Stimulated activated naive CD4-positive, alpha-beta T cell treated with Interleukin-2 at 50 U/mL for 16 hours (primary cell): ENCODE measurements at places on chromosomes 13 and 19.

- no peak for DNase-seq
Measured at GRCh38 chr13:55999709-56000108, 1141.0 kb upstream of the PRR20A start.

DNA sequence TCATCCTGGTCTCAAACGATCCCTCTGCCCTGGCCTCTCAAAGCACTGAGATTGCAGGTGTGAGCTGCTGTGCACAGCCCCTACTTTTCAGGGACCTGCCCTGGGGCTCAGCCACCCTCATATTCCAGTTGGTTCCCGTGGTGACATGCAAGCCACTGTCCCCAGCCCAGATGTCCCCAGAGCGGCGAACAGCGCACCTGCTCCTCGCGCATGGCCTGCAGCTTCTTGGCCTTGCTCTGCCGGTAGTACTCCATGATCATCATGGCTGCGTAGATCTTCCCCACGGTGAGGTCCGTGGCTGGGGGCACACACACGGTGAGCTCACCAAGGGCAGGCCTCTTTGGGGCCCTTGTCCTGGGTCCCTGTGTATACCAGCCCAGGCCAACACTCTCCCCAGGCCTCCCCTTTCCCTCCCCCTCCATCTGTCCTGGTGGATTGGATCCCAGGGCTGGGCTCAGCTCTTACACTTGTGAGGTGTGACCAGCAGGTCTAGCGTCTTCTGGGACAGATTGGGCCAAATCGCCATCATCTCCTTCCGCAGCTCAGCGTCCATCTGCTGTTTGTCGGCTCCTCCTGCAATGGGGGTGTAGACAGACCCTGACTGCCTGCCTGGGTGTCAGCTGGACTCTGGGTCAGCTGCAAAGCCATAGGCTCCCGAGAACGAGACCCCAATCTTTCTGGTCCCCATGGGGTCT is 64.0 kb downstream of the IER2 start:
- no peak for DNase-seq

GRCh38 chr13:52428295-52428694 is 22.1 kb downstream of the VPS36 start:
- no peak for DNase-seq

DNA sequence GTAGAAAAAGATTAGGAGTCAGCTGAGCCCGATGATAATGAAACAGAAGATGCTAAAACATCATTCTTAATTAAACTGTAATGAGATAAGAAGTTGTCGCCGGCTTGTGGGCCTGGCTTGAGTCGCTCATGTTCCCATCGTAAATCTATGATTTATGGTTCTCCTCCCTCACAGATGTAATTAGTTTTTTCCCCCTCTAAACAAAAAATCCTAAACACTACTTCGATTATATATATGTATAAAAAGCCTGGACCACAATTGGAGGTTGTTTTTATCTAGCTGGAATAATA is 151.3 kb downstream of the PTPRS start:
- no peak for DNase-seq

- DNase-seq: no peak
Measured at GRCh38 chr19:3458229-3459088, 21.9 kb downstream of the SMIM24 start.

DNA sequence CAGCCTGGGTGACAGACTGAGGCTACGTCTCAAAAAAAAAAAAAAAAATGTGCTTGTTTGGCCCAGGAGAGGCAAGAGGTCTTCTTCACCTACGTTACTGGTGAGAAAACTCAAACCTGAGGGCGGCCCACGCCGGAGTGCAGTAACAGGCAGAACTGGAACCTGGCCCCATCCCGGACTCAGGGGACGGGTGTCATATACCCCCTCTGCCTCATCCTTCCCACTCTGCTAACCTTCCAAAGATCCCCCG is 414 bp upstream of the ADAT3 start:
- DNase-seq: no peak

GRCh38 chr19:37227996-37228395 is 10.0 kb downstream of the ZNF383 start:
- DNase-seq: peak; percentile 3

- no peak for DNase-seq
Measured at GRCh38 chr19:48837687-48838086, 1.4 kb upstream of the HSD17B14 start.

- no peak for DNase-seq
Measured at GRCh38 chr13:71814806-71815360, 52.1 kb downstream of the DACH1 start.

GRCh38 chr13:41775251-41775650 is 185.7 kb downstream of the VWA8 start:
- DNase-seq: no peak

- no peak for DNase-seq
Measured at GRCh38 chr13:22929381-22930126, 251.2 kb upstream of the SGCG start.

DNA sequence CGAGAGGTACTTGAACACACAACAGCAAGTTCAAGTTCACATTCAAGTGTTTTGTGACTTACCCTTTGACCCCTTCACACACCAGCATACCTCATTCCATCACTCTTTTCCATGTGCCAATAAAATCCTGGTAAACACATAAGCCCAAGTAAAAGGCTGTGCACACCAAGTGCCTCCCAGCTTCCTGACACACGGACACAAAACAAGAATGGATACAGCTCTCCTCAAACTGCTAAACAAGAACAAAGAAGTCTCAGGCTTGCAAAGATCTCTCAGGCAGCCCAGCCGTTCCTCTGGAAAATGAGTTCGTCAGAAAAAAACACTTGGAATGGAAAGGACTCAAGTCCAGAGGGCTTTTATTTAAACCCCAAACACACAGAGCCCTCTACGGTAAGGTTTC is 83.7 kb downstream of the NUFIP1 start:
- DNase-seq: no peak

DNA sequence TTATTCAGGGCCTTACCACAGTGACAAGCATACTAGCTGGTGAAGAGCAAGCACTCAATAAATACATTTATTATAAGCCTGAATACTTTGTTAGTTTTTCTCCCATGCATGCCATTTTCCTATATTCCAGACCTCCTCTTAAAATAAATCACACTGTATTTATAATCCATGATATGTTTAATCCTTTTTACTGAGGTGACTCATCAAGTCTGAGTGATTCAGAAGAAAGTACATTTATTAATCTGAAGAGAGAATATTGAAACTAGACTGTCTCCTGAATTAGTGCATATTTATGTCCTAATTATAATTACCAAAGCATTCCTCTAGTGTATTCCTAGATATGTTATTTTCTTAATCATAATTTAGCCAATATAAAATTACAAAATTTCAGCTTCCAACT is 323.3 kb downstream of the NALCN start:
- DNase-seq: no peak

- DNase-seq: no peak
Measured at GRCh38 chr19:19101540-19101939, 36.7 kb downstream of the TMEM161A start.

- DNase-seq: no peak
Measured at GRCh38 chr13:45851171-45851921, at the start of gene SIAH3. TSS of gene SIAH3 (minus strand) at chr13:45851753. CDS start at chr13:45851629, 124 bp downstream.

DNA sequence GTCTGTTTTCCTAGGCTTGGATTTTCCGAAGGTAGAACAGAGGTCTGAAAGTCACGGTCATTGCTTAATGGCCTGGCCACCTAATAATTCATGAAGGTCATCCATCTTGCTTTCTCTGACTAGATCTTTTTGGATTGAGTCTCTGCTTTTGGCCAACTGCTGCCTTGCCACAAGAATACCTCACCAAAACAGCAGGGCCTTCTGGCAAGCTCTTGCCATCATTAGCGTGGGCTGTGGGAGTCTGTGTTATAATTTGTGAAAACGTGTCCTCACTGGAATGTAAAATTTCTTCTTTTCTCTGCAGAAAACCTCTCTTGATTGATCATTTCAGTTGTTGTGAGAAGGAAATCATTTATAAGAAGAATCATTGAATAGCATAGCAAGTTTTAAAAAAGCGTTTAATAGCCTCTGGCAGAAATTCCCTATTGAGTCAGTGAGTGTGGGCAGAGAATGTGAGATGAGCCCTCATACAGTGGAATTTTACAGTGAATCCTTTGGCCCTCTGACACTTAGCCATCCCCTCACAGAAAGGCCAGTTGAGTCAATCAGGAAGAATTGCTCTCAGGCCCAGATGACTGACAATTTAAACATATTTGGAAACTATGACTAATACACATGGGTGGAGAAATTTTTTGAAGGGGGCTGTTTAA is 43.2 kb upstream of the ERICH6B start:
- DNase-seq: no peak

GRCh38 chr19:35562336-35562735 is 1.1 kb downstream of the ATP4A start:
- no peak for DNase-seq

GRCh38 chr19:52946322-52947310 is 16.1 kb downstream of the ZNF816 start:
- no peak for DNase-seq

DNA sequence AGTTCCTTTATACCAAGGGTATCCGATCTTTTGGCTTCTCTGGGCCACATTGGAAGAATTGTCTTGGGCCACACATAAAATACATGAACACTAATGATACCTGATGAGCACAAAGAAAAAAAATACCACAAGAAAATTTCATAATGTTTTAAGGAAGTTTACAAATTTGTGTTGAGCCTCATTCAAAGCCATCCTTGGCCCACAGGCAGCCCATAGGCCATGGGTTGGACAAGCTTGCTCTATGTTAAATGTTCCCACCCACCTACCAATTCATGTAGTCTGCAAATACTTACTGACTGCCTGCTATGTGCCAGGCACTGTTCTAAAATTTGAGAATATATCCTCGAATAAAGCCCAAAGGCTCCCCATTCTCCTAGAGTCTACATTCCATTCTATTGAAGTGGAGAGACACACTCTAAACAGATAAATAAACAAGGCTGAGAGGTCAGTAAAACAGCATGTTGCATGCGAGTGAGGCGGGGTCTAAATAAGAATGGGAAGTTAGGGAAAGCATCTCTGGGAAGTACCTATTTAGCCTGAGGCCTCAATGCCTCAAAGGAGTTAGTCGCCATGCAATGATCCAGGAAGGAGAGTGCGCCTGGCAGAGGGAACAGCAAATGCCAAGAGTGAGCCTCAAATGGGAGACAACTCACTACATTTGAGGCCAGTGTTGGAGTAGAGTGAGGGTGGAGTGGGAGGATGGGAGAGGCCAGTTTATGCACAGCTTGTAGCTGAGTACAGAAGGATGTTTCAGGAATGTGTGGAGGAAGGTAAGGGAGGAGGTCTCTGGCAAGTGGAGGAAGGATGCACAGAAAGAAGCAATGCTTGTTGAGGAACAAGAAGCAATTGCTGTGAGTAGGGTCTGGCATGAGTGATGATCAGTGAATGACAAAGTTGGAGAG is 52.5 kb upstream of the CLDN10 start:
- DNase-seq: no peak

GRCh38 chr19:48635966-48636858 is 967 bp downstream of the DBP start:
- DNase-seq: no peak

GRCh38 chr19:13430790-13431582 is 75.3 kb downstream of the CACNA1A start:
- DNase-seq: peak; percentile 37

- no peak for DNase-seq
Measured at GRCh38 chr19:38317104-38317612, 1.4 kb upstream of the YIF1B start.

- DNase-seq: no peak
Measured at GRCh38 chr13:44275381-44275780, 98.2 kb upstream of the SERP2 start.

GRCh38 chr19:13089139-13089856 is 13.4 kb downstream of the LYL1 start:
- DNase-seq: no peak

- DNase-seq: no peak
Measured at GRCh38 chr13:99642006-99642405, 140.7 kb downstream of the TM9SF2 start.

DNA sequence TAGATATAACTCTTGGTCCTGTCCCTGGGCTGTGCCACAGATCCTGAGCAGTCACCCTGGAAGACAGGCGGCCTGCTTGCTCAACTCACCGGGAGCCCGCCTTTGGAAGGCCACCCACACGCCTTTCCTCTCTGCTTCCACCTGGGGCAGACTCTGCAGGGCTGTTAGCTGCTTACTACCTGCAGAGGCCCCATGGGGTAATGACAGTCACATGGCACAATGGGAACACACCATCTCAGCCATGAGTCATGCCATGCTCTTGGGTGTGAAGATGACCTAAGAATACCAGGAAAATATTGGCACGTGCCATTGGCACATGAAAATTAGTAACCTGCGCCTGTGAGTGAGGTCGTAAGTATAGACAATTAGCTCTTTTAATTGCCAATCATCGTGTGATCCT is 108.6 kb downstream of the COL4A2 start:
- no peak for DNase-seq

DNA sequence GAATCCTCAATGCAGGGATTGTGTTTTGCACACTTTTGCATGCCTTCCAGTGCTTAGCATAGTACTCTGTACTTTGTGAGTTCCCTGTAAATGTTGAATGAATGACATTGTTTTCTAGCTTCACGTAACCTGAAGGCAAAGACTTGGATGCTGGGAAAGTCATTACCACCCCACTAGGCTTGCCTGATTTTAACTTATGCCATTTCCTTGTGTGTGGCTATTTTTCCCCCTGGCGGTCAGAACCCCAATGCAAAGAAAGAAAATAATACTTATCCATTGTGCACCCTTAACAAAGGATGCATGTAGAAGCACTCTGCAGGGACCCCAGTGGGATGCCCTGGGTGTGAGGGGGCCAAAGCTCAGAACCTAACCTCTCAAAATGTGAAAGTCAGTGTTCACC is 1.2 kb upstream of the ENOX1 start:
- DNase-seq: no peak

GRCh38 chr13:46334035-46334822 is 52.8 kb downstream of the RUBCNL start:
- DNase-seq: no peak

DNA sequence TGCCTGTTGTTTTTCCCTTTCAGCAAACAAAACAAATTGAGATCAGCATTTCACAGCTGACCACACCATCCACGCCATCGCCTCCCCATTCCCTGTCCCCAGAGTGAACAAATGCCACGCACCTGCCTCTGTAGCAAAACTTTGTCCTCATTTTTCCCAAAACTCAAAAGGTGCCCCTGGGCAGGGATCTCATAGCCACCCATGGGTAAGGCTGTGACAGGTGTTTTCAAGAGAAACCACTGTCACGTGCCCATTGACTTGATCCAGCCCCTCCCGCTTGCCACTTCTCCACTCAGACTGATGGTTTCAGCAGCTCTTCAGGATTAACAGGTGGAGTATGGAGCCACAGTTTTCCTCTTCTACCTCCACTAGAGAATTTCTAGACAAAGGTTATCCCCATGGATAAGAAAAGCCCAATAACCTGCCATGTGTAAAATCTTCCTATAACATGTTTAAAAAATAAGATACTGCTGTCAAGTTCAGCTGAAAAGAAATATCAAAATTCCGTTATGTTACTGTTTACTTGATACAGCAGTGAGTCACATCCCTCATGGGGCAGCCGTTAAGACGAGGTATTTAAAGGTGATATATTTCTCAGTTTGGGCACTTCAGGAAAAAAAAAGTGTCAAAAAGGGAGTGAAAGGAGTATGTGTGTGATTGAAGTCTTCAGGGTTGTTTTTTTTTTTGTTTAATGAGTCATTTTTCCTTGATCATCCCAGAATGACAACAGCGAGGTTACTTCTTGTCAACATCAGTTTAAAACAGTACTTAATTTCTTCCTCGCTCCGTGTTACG is 63.5 kb upstream of the GPR183 start:
- DNase-seq: no peak
